ENCODE measurements at places on chromosomes 5 and 9. TPM values are rescaled to one million over a fixed set of nuclear protein-coding genes. Genes with fewer than 3 reads are reported as not detected.

DNA sequence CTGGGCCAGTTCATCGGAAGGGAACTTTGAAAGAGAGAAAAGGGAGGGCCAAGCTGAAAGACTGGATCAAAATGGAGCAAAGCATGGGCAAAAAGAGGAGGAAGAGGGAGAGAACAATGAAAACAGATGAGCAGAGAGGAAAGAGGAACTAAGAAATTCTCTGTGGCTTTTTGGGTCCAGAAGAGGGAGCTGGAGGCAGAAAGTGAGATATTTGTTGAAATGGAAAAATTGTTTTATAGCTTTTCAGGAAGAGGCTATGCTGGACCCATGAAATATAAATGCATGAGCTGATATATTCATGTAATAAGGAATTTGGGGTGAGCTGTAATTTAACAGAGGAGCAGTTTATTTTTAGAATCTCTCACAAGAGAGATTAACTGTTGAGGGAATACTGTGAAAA lies 457.3 kb downstream of the DMAC1 start:
- DNase-seq: no peak

The HSPB3 gene
- total RNA-seq: 0.68 TPM

GRCh38 chr9:87010626-87011025 lies 63.3 kb upstream of the GAS1 start:
- no peak for DNase-seq

The CAMK4 gene
- total RNA-seq: 3.0 TPM

The MLANA gene
- total RNA-seq: not detected

DNA sequence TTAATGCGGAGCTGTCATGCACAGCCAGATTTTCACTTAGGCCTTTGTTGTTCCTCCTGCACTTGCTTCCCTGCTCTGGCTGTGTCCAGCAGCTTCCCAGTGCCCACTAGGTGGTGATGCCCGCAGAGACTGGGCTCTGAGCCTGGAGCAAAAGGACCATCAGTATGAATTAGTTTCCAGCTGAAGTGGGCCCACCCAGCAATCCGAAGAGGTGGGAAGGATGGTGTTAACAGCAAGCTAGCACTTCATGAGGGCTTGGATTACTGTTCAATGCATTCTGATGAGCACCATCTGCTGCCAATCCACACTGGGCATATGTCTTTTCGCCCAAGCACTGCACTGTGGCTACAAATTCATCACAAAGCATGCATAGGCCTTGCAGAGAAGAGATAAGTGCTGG lies 459.1 kb downstream of the SPOCK1 start:
- no peak for DNase-seq

DNA sequence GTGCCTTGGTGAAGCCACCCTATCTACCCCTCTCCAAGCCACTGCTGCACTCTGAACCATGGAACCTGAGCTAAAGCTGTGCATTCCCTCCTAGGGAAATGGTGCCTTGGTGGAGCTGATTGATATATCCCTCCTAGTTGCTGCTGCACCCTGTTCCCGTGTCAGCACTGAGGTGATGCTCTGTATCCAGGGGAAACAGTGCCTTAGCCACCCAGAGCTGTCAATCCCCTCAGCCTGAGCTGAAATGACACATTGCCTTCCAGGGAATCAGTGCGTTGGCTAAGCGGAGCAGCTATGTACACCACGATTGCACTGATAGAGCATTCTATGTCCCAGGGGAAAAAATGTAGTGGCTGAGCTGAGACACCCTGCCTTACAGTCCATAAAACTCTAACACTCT lies 257.0 kb downstream of the TMEM232 start:
- DNase-seq: no peak

The TMOD1 gene
- 29.3 TPM for total RNA-seq

DNA sequence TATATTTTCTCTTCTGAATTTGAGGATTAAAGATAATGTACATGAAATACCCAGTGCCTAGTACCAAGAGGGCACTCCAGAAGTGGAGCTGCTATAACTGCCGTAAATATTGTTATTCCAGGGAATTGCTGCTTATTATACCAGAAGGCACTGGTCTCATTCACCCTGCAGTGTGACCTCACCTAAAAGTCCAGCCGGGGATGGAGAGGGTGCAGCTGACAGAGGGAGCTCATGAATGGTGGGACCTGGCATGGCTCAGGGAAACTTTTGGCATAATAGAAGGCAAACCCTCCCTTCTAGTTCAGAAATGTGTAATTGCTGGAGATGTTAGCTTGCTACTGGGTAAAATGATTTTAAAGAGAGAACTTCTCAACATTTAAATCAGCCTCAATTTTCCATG lies 108.5 kb downstream of the MVB12B start:
- DNase-seq: no peak

- peak; percentile 59 for DNase-seq
Observed at GRCh38 chr9:98879963-98880310, 63.8 kb upstream of the COL15A1 start.

The TLX3 gene
- not detected for total RNA-seq

The LHX2 gene
- not detected for total RNA-seq

The SLC6A3 gene
- total RNA-seq: 0.57 TPM

DNA sequence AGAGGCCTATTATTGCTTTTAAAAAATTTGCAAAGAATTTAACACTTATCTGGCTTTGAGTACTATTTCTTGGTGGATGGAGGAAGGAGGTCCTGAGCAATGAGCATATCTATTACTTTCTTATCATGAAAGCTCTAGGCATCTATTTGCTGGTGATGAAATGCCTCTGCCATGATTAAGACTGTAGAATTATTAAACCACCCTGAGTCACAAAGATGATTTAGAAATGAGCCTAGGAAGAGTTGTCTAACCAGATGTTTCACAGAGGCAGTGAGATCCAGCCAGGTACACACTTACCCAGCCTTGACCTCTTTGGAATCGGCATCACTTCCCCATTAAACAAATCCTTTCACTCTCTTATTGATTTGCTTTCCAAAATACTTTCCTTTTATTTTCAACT lies 304.4 kb upstream of the KIF2A start:
- DNase-seq: no peak

The S1PR3 gene
- total RNA-seq: 48.6 TPM

The INSL6 gene
- total RNA-seq: not detected

GRCh38 chr9:91864380-91864779 lies 85.6 kb downstream of the ROR2 start:
- DNase-seq: no peak

DNA sequence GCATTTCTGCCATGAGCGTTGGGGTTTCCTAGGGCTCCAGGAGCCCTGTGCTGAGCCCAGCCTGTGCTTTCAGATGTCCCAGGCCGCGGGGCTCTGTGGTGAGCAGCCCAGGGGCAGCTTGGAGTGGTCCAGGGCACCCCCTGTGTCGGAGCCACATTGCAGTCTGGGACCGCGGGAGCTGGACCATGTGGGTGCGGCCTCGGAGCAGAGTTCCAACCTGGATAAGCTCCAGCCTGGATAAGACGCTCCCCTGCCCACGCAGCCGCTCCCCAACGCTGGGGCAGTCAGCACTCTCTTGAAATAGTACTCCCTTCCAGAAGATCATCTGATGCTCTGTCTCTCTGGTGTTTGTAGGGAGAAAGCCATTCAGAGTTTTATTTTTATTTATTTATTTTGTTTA lies 111.1 kb downstream of the WNK2 start:
- no peak for DNase-seq

DNA sequence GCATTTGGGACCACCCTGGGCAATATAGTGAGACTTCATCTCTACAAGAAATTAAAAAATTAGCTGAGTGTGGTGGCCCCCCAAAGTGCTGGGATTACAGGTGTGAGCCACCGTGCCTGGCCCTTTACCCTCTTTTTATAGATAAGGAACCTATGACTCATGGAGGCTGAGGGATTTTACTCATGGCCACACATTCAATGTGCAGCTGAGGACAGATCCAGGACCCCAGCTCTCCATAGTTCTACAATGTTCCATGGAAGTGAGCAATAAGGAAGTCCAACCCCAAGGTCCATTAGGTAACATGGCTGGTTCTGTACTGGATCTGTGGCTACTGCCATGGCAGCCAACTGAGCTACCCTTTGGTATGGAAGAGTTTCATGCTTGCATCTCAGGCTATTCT lies 25.3 kb upstream of the PDZD2 start:
- DNase-seq: no peak

The SLC4A9 gene
- total RNA-seq: 0.13 TPM

The PCDHGA10 gene
- 7.4 TPM for total RNA-seq

The DMRT2 gene
- 0.26 TPM for total RNA-seq

DNA sequence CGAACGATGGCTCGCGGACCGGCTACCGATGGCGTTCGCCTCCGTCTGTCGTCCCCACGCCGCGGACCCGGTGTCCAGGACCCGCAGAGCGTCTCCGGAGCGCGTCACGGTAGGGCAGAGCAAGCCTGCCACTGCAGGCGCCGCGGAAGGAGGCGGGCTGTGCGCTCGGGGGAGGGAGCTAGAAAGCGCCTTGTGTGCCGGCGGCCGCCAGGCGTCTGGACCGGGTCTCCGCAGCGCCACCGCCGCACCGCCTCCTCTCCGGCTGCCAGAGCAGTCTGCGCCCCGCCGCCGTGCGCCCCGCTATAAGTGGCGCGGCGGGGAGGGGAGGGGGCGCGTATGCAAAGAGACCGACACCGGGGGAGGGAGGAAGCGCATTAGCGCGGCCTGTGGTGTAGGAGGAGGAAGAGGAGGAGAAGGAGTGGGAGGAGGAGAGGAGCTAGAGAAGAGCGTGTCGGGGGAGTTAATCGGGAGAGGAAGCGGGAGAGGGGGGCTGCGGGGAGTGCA lies at the start of gene ENC1:
Gene ENC1, minus strand, starts transcription at position 279 of the 504 bp plus-strand sequence. CDS start 4,243 bp downstream, outside the sequence.
- DNase-seq: peak; percentile 87

DNA sequence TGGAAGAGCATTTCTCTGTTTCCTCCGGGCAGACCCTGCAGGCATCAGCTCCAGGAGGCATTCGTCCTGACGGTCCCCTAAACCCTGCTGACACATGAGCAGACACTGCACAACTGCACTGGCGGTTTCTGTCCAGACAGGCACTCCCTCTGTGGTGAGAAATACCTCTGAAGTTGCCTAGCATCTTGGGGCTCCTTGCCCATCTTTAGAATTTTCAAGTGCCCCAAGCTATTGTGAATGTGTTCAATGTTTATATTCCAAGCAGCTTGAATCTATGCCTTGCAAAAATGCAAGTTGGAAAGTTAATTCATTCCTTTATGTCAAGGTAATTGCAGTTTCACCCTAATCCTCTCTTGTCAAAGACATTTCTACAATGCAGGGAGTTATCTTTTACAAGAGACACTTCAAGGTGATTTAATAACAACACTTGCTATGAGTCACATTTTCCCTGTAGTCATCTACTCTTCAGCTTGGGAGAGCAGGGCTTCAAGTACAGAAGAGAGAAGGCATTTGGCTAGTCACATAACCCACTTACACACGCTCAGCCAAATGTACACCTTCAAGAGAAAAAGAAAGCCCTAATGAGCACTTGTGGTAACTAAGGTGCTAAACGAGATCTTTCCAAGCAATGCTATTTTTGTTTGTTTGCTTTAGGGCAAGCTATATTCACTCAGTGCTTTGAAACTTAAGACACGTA lies 302.5 kb downstream of the MLLT3 start:
- no peak for DNase-seq

The NPDC1 gene
- total RNA-seq: 138 TPM

- DNase-seq: no peak
Observed at GRCh38 chr9:14485366-14485765, 171.4 kb upstream of the NFIB start.

DNA sequence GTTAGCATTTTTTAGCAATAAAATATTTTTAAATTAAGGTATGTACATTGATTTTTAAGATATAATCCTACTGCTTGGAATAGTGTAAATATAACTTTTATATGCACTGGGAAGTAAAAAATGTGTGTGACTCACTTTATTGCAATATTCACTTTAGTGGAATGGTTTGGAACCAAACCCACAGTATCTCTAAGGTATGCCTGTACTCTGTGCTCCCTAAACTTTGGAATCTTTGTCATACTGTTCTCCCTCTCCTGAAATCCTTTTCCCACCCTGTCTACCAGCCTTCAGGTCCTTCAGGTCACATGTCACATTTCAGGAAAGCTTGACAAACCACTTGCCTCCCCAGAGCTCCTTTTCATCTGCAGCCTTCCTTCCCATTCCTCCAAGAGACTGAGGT lies 308.7 kb downstream of the SPOCK1 start:
- DNase-seq: no peak

DNA sequence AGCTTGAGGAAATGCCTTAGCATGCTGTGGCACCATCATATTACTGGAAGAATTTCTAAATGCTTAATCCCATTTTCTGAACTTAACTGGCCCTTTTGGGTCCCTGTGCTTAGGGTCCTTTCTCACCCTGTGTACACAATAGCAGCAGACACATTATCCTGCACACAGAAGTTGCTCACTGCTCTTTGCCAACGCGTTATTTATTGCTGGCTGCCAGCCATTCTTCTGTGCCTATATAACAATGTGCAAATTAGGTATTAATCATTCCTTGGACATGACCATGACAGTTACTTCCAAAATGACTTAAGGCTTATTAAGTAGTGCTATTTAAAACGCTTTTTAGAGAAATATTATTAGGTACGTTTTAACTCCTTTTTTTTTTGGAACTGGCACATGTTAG lies 134.7 kb downstream of the FBN2 start:
- DNase-seq: no peak

Measured in ureter (tissue), 1 donor.